ENCODE measurements at places on chromosomes 13 and 19. TPM values are rescaled to one million over a fixed set of nuclear protein-coding genes. Genes with fewer than 3 reads are reported as not detected.

CD320 gene
- 79.4 TPM for polyA plus RNA-seq

CEACAM1 gene
- not detected for polyA plus RNA-seq

ZNF471 gene
- 3.6 TPM for polyA plus RNA-seq

- DNase-seq, result no peak
Observed at GRCh38 chr13:26949701-26950502, 189.3 kb upstream of the GPR12 start.

GRCh38 chr19:10389863-10390262 is 9.5 kb upstream of the TYK2 start:
- DNase-seq, result no peak

GRCh38 chr19:35290381-35291127 is 1.4 kb upstream of the MAG start:
- no peak for DNase-seq

DNA sequence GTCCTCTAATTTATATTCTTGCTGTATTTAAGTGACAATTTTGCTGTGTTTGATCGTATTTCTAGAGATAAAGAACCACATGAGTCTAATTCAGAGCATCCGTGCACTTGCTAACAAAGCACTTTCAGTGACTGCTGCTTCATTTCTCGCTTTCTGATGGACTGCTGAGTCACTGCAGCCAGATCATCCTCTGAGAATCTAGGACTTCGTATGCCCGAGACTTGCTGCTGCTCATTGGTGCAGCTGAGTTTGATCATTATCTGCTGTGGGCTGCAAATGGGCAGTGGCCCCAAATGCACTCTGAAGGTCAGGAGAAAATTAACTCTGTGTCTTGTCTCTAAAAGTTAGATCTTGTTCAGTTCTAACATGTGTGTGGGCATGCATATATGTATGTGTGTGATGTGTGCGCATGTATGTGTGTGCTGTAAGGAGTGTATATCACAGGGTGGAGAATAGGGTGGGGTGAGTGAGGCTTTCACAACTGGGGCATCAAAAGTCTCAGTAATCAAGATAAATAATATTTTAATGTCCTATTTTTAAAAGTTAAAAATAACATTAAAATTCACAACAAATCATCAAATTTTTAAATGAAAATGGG is 342.6 kb downstream of the MTUS2 start:
- DNase-seq, result peak; percentile 56

DNA sequence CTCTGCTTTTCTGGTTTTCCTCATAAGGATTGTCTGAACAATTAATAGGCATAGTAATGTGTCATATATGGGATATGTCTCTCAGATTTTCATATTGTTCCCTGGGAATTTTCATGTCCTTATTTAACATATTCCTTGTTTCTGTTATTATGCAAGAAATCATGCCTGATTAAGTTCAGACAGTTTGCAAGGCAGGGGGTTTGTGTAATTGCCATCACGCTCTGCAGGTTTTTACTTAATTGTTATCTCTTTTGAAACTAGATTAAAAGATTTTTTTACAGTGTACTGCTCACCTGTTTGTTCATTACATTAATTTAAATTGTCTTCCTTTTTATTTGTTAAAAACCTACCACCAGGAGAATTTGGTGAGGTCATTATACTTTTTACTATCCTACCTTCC is 1253.2 kb upstream of the PRR20A start:
- no peak for DNase-seq

DNA sequence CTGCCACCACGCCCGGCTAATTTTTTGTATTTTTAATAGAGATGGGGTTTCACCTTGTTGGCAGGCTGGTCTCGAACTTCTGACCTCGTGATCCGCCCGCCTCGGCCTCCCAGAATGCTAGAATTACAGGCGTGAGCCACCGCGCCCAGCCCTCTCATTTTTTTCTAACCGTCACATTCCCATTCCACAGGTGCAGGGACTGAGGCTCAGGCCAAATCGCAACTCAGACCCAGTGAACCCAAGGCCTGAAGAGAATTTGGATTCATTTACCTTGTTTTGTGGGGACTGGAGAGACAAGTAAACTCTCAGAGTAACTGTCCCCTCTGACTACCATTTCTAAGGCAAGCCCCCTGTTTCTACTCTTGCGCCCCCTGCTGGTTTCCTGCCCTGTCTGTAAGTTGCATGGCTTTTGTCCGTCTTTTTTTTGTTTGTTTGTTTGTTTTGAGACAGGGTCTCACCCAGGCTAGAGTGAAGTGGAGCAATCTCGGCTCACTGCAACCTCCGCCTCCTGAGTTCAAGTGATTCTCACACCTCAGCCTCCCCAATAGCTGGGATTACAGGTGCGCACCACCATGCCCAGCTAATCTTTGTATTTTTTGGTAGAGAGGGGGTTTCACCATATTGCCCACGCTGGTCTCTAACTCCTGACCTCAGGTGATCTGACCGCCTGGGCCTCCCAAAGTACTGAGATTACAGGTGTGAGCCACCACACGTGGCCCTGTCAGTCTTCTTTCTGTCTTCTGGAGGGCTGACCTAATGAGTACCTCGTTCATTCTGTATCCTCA is 2.3 kb upstream of the STRN4 start:
- peak; percentile 73 for DNase-seq

- peak; percentile 87 for DNase-seq
Observed at GRCh38 chr19:38506723-38507550, 73.4 kb downstream of the RYR1 start.

DNA sequence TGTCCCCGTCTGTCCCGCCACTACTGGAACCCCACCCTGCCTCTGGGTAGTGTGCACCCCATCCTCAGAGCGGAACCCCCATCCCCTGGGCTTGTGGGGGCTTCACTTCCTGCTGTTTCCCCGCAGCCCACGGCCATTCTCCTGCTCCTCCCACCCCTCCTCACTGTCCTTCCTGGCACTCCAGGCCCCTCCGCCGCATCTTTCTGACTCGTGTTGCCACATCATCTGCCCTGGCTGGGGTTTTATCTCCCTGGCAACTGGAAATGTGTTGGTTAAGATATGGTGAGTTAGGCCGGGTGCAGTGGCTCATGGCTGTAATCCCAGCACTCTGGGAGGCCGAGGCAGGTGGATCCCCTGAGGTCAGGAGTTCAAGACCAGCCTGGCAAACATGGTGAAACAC is 37.3 kb downstream of the KDM4B start:
- peak; percentile 63 for DNase-seq

- no peak for DNase-seq
Observed at GRCh38 chr19:51600940-51601580, 29.1 kb downstream of the SIGLEC5 start.

- peak; percentile 45 for DNase-seq
Observed at GRCh38 chr13:101424381-101425155, 8.3 kb upstream of the NALCN start.

GRCh38 chr13:92574499-92574898 is 652.1 kb upstream of the GPC6 start:
- DNase-seq, result no peak

GRCh38 chr13:39016787-39017186 is 21.1 kb downstream of the PROSER1 start:
- DNase-seq, result peak; percentile 38

GRCh38 chr19:5910638-5910907 is 3.5 kb upstream of the CAPS start:
- no peak for DNase-seq

All from GM23248 (cell line).